ENCODE measurements at places on chromosomes 11 and 22.

DNA sequence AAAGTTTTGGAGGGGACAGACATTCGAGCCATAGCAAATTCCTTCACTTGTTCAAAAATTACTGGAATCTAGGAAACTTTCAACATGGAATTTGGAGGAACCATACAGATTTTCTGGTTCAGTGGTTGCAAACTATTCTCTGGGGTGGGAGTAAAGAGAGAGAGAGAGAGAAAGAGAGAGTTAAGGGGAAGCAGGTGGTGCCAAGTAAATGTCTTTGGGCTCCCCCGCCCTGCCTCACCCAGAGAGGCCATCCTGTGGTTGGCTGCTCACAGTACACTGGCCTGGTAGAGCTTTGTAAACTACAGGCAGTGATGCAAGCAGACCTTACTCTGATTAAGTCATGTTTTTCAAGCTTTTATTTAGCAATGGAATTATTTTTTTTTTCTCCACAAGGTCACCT lies 82.6 kb downstream of the ADAMTS15 start:
- DNase-seq, result no peak

- DNase-seq, result no peak
These were observed 10.1 kb downstream of the BMAL1 start for GRCh38 chr11:13287681-13288080.

DNA sequence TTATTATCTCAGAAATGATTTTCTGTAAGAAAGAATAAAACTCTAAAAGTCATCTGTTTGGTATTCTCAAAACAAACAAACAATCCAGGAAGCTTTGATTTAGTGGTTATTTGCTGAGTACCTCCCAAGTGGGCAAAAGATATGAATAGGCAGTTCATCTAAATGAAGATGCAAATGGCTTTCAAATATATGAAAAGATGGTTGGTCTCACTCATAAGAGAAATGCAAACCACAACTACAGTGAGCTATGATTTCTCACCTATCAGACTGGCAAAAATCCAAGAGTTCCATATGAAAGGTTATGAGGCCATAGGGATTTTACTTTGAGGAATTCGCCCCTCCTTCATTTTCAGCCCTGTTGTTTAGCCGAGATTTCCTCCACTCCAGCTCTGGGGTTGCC lies 11.3 kb upstream of the P2RY2 start:
- no peak for DNase-seq

GRCh38 chr11:57490456-57491248 lies 24.9 kb downstream of the SLC43A1 start:
- DNase-seq, result no peak

- no peak for DNase-seq
These were observed 5.2 kb upstream of the MAP6 start for GRCh38 chr11:75673977-75674582.

Measured in activated T-cell treated with anti-CD3 and anti-CD28 coated beads, Interleukin-2, amount 50 U/mL, for 24 hours (primary cell).